Tibial artery (tissue), 4 donors: ENCODE measurements at places on chromosomes 3 and 15.

DNA sequence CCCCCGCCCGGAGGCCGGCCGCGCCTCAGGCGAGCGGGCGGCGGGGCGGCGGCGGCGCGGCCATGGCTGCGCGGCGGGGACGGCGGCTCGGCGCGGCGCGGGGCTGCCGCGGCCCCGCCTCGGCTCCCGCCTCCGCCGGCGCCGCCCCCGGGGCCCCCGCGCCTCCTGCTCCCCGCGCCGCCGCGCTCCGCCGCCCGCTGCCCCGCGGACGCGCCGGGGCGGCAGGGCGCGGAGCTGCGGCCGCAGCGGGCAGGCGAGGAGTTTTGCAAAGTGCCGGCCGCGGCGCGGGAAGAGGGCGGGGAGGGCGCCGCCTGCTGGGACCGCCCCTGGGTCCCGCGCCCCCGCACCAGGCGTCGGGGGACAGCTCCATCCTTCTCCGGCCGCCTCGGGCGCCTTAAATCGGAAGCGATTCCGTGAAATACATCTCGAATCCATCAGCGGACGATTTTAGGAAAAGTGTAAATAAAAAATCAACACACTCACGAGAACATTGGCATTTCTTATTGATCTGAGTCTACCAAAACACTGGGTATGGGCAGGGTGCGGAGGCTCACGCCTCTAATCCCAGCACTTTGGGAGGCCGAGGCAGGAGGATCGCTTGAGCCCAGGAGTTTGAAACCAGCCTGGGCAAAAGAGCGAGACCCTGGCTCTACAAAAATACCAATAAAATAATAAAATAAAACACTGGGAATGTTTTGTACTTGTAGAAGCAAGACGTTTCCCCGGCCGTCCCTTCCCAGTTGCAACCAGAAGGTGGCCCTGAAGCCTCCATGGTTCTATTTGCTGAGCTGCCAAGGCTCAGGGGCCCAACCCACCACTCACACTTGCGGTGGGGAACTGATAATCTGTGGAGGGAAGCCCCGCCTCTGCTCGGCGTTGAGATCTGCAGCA is 136.9 kb downstream of the NUP210 start:
- no peak overlapping the region for H3K27ac ChIP-seq
- no peaks in the 10 kb centered on the region for H3K36me3 ChIP-seq
- peaks cover 15% of the 10 kb centered on the region for H3K4me1 ChIP-seq
- no peak for DNase-seq

DNA sequence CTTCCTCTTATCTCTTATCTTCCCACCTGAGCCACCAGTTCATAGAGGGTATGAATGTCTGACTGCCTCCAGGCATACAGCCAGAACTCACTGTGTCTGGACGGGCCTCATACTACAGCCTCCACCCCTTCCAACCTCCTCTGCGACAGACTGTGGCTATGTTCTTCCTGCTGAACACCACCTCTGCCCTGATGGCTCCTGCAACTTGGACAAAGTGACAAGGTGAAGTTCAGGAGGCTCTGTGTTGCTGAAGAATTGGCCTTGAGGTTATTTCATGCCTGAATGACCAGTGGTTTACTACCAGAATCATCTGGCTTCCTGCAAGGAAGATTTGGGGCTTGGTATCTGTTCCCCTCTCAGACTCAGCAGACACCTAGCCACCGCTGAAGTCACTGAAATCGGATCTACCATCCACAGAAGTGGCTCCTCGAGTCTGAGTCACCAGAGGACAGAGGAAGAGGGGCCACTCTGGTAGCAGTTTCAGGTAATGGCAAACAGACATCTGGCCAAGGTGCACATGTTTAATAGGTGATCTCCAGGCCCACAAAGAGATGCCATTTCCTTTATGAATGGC is 14.2 kb upstream of the ULK3 start:
- H3K27ac ChIP-seq, result no peak overlapping the region
- H3K36me3 ChIP-seq, result peaks cover 20% of the 10 kb centered on the region
- peaks cover 11% of the 10 kb centered on the region for H3K4me1 ChIP-seq
- H3K4me3 ChIP-seq, result no peak overlapping the region
- DNase-seq, result no peak
- H3K27me3 ChIP-seq, result no peaks in the 10 kb centered on the region

DNA sequence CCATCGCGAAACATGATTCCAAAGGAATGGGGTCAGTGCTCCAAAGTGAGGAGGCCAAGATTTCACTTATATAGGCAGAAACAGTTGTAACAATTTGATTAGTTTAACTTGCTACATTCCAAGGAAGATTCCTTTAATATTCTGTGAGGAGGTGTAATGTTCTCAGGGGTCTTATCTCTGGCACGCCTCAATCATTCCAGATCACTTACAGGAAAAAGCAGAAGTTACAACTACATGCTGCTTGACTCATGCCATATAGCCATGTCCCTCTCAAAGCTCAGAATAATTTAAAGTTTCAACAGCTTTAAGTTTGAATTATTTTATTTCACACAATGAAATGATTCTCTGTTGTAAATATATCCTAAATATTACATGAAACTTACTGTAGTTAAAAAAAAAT is 3.5 kb upstream of the FYTTD1 start:
- no peaks in the 10 kb centered on the region for H3K27me3 ChIP-seq
- no peak for DNase-seq
- H3K4me3 ChIP-seq, result no peak overlapping the region
- H3K36me3 ChIP-seq, result no peaks in the 10 kb centered on the region
- H3K4me1 ChIP-seq, result peaks cover 13% of the 10 kb centered on the region
- no peak overlapping the region for H3K27ac ChIP-seq

DNA sequence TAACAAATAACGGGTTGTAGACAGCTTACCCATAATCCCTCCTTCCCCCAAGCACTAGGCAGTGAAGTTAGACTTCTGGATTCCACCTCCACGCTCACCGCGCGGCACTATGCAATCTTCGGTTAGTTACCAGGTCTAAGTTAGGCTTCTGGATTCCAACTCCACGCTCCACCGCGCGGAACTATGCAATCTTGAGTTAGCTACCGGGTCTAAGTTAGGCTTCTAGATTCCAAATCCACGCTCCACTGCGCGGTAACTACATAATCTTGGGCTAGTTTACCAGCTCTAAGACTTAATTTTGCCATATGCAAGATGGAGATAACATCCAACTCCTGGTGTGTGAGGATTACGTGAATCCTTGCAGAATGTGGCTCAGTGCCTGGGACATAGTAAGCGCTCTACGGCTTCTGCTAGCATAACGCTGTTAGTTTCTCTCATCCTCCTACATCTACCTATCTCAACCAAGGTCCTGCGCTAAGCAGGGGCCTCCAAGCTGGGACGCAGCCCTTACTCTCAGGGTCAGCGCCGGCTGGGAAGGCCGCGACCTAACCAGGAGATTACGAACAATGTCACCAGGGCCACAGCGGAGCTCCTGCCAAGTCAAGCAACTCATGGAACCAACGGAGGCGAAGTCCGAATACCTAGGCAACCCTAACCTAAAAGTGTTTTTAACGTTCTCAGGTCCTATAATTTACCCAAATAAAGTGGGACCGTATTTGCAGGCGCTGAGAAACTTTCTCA is 497 bp upstream of the RPLP1 start:
- H3K4me1 ChIP-seq, result peaks cover 31% of the 10 kb centered on the region
- H3K27ac ChIP-seq, result peak overlapping the region; percentile 91
- H3K36me3 ChIP-seq, result peaks cover 24% of the 10 kb centered on the region
- DNase-seq, result no peak

GRCh38 chr3:13081603-13082360 is 8.6 kb upstream of the IQSEC1 start:
- no peak for DNase-seq
- H3K4me1 ChIP-seq, result no peaks in the 10 kb centered on the region
- peak overlapping the region; percentile 74 for H3K27ac ChIP-seq
- H3K36me3 ChIP-seq, result no peaks in the 10 kb centered on the region
- no peaks in the 10 kb centered on the region for H3K27me3 ChIP-seq

- DNase-seq, result no peak
- no peaks in the 10 kb centered on the region for H3K27me3 ChIP-seq
- no peak overlapping the region for H3K4me3 ChIP-seq
- peaks cover 12% of the 10 kb centered on the region for H3K4me1 ChIP-seq
These were observed 83.3 kb downstream of the SNRK start for GRCh38 chr3:43369404-43370292.

DNA sequence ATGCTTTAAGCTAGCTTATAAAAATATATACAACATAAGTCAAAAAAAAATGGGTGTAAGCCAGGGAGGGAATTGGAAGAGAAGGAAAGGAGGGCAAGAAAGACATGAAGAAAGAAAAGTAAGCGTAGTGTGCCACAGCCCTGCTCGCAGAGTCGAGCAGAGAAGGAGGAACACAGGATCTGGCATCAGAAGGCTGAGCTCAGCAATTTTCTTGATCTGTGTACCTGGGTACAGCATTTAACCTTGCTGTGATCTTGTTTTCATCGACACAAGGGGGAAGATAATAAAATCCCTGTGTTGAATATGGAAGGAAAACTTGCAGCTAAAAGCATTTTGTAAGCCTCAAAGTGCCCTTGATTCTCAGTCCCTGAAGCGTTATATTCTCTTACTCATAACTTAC is 23.7 kb upstream of the C2CD4B start:
- H3K36me3 ChIP-seq, result no peaks in the 10 kb centered on the region
- no peaks in the 10 kb centered on the region for H3K27me3 ChIP-seq
- no peak overlapping the region for H3K4me3 ChIP-seq

- no peak overlapping the region for H3K27ac ChIP-seq
- H3K27me3 ChIP-seq, result no peaks in the 10 kb centered on the region
- no peak for DNase-seq
These were observed 183.6 kb downstream of the LRTM1 start for GRCh38 chr3:54744291-54744690.

GRCh38 chr3:182083112-182083511 is 371.4 kb downstream of the SOX2 start:
- H3K4me1 ChIP-seq, result no peaks in the 10 kb centered on the region
- H3K36me3 ChIP-seq, result no peaks in the 10 kb centered on the region
- H3K27ac ChIP-seq, result no peak overlapping the region
- no peaks in the 10 kb centered on the region for H3K27me3 ChIP-seq

DNA sequence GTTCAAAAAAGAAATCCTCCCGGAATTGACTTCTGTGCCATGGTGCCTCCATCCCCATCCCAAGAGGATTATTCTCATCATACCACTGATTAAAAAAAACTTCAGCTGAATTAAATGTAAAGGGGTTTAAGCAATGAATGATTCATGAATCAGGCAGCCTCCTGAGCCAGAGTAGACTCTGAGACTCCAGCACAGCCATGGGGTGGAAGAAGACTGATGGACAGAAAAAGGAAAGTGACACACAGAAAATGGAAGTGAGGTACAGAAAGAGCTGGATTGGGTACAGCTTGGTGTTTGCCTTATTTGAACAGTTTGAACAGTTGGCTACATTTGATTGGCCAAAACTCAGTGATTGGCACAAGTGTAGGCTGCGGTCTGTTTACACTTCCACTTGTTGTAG is 224.8 kb upstream of the ATP10A start:
- no peaks in the 10 kb centered on the region for H3K27me3 ChIP-seq
- no peaks in the 10 kb centered on the region for H3K4me1 ChIP-seq

GRCh38 chr3:71621825-71622537 is 38.5 kb upstream of the FOXP1 start:
- H3K27me3 ChIP-seq, result no peaks in the 10 kb centered on the region
- no peak overlapping the region for H3K27ac ChIP-seq
- no peak for DNase-seq
- no peak overlapping the region for H3K4me3 ChIP-seq
- H3K4me1 ChIP-seq, result no peaks in the 10 kb centered on the region

- no peak overlapping the region for H3K27ac ChIP-seq
- H3K27me3 ChIP-seq, result no peaks in the 10 kb centered on the region
- DNase-seq, result no peak
- no peaks in the 10 kb centered on the region for H3K36me3 ChIP-seq
- H3K4me3 ChIP-seq, result no peak overlapping the region
- H3K4me1 ChIP-seq, result no peaks in the 10 kb centered on the region
These were observed 163.6 kb downstream of the CTNNB1 start for GRCh38 chr3:41362638-41363559.

DNA sequence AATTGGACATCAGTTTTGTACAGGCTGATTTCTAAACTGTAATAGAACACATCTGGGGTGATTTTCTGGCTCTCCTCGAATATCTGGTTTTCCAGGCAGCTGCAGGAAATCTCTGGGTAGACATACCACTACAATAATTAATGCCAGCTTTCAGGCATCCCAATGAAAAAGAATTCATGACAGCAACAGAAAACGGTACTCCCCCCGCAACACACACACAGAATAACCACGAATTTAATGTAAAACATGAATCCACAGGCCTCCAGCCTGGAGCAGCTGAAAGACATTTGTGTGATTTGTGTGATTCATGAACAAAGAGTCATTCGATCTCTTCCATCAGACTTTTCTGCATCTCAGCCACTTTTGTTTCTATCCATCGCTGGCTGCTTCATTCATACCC is 262.2 kb downstream of the MAGI1 start:
- H3K36me3 ChIP-seq, result no peaks in the 10 kb centered on the region
- H3K27me3 ChIP-seq, result no peaks in the 10 kb centered on the region
- H3K4me3 ChIP-seq, result no peak overlapping the region
- no peak for DNase-seq
- no peak overlapping the region for H3K27ac ChIP-seq
